ENCODE measurements at places on chromosomes 13 and 19. TPM values are rescaled to one million over a fixed set of nuclear protein-coding genes. Genes with fewer than 3 reads are reported as not detected.

NLRP5 gene
- total RNA-seq = not detected

ADGRE3 gene
- not detected for total RNA-seq

ZNF584 gene
- total RNA-seq = 16.8 TPM

PSG6 gene
- not detected for total RNA-seq

SIGLEC5 gene
- total RNA-seq = not detected

CYP2B6 gene
- not detected for total RNA-seq

ARRDC5 gene
- not detected for total RNA-seq

CNN1 gene
- 133 TPM for total RNA-seq

NXNL1 gene
- 0.33 TPM for total RNA-seq

CADM4 gene
- total RNA-seq = 6.9 TPM

KLK14 gene
- 1.6 TPM for total RNA-seq

MYH14 gene
- total RNA-seq = 115 TPM

ZBTB45 gene
- total RNA-seq = 10.2 TPM

IGLON5 gene
- not detected for total RNA-seq

NUFIP1 gene
- 3.1 TPM for total RNA-seq

OR7C1 gene
- not detected for total RNA-seq

POSTN gene
- 52.1 TPM for total RNA-seq

DKKL1 gene
- not detected for total RNA-seq

MTUS2 gene
- 101 TPM for total RNA-seq

ZNF256 gene
- 10.8 TPM for total RNA-seq

ELSPBP1 gene
- total RNA-seq = not detected
